C1 segment of cervical spinal cord (tissue), 14 donors: ENCODE measurements at places on chromosomes 3 and 15.

DNA sequence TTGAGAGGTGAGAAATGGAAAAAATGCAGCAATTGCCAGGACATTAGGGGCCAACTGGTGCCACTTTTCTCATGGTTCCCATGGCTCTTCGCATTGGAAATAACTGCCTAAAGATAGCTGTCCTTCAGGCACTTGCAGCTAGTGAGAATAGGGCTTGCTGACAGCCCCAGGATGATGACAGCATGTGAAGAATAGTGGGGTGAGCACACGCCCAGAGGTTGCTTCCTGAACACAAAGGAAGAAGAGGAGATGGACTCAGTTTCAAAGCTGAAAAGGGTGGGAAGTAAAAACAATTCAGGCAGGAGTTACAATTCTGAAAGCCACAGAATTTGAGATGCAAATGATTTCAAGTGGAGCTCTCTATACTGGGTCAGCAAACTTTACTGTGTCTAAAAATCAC is 45.6 kb downstream of the TNFAIP8L3 start:
- no peak for DNase-seq

DNA sequence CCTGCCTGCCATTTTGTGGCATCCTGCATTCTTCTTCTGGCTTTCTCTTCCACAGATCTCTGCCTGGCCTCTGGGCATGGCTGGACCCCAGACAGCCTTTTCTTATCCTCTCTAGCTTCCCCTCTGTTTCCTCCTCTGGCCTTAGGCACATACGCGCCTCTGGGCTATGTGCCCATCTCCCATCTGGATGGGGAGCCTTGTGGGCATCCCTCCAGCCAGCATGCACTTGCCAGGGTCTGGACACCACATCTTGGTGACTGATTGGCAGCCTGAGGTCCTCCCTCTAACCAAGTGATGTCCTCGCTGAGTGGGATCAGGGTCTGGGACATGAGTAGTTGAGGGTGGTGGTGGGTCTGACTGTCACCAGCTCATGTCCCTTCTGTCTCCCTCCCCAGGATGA is 12.8 kb downstream of the PLEKHO2 start:
- DNase-seq: no peak

GRCh38 chr3:46559091-46559704 is 6.9 kb downstream of the LRRC2 start:
- no peak for DNase-seq

DNA sequence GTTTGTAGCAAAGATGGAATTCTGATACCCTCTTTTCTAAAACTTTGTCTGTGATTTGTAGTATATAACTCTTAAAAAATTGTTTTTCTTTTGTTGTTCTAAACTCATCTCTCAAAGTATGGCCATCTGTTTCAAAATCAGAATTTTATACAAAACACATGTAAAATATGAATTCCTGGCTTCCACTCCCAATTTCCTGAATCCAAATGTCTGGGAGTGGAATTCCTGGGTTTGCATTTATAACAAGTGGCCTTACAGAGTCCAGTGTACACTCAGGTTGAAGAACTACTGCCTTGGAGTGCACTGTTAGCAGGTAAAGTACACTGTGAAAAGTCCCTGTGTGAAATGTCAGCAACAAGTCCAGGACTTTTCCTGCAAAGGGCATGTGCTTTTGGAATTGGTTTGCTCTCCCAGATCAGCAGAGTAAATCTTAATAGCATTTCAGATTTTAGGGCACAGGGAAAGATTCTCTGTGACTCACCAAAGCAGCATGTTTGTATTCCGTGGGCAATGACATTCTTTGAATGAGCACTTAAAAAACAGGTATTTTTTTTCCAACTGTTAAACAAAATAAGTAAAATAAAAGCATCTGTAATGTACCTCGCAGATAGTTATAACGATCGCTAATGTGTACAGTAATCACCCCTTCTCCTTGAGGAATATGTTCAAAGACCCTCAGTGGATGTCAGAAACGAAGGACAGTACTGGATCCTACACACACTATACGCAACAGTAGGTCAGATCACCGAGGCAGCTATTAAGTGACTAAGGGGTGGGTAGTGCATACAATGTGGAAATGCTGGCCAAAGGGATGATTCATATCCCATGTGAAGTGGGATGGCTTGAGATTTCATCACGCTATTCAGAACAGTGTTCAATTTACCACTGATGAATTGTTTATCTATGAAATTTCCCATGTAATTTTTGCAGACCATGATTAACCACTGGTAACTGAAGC is 2.0 kb upstream of the CLDN16 start:
- DNase-seq: no peak

DNA sequence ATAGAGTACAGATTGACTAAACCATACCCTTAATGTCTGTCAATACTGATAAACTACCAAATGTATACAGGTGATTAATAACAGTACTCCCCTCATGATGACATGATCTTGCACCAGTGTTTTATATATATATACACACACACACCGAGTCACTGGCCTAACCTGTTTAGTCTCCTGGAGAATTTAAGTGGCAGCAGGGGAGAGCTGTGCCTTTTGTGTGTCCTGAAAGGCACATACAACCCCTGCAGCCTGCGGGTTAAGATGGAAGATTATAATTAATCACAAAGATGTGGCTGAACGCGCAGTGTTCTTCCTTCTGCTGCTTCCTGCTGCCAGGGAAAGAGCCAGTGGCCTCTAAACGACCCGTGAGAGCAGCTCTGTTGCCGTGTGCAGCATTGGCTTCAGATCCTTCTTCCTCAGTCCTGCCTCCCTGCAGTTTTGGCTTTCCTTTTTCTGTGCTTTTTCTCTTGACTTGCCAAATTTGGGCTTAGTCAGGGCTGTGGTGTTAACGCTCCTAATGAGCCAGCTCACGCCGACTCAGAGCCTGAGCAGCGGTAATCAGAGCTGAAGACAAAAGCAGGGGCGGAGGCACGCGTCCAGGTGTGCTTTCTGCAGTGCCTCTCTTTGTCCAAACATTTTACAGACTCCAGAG is 42.5 kb upstream of the UBE3A start:
- DNase-seq: no peak

DNA sequence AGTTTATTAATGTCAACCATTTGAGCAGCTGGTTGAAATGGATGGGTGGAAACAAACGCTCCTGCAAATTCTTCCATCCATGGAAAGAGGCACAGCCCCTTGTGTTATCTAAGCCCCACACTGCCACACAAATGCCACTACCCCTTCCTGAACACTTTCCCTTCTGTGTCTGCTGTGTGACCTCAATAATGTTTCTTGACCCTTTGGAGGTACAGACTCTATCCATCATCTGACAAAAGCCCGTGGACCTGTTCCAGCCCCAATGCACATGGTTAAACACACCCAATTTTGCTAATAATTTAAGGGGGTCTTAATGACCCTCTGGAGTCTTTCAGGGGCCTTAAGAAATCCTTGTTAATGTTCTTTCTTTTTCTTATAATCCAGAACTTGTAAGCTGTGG is 482.2 kb upstream of the CFAP20DC start:
- no peak for DNase-seq

DNA sequence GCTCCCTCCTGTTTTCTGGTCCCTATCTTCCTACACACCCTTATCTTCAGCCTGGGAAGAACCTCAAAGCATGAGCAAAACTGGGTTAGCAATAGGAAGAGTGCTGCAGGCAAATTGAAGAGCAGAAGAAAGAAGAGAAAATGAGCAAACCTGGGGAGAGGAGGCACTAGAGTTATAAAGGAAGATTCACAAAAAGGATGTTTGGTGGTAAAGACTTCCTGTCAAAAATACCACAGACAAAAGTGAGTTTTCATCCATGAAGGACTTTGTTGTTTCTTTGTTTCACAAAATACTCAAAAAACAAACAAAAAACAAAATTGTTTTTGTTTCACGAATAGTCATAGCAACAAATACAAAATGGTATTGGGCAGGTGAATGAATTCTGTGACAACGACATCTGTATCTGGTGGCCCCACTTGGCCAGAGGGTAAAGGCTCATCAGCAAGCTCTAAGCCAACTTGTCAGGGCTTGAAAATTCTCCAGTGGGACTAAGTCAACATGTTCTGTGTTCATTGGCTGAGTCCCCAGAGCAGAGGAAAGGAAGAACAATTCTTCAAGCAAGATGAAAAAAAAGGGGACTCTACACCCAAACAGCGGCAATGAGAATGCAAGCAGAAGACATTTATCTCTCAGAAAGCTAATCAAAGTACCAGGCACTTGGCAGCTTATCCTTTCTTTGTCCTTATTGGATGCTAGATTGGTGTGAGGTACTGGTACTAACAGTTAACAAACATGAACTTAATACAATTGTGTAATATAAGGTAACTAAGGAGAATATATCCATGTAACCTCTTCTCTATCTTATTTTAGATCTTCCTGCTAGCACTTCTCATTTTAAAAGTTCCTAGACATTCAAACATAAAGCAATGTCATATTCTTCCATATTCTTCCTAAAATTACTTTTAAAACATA is 9.7 kb downstream of the ATP8B4 start:
- no peak for DNase-seq

DNA sequence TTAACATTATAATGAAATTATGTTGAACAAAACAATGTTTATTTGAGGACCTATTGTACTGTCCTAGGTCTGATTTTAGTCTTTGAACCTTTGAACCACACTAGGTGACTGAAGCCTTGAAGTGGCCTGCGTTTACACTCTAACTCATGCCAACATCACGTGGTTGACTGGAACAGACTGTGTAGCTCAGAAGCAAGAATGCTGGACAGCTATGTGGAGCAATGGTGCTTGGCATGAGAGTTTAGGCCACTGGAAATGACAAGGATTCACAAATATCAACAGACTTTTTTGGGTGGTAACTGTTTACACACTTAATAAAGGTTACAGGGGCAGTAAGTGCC is 391.5 kb downstream of the RAP2B start:
- no peak for DNase-seq

GRCh38 chr15:34437687-34438086 is at the start of gene GOLGA8A:
GOLGA8A (minus strand) TSS chr15:34437808; CDS start chr15:34389691, 48,117 bp downstream.
- peak; percentile 36 for DNase-seq

- DNase-seq: no peak
Measured at GRCh38 chr3:167895684-167896083, 160.2 kb downstream of the SERPINI1 start.

GRCh38 chr3:46535746-46536145 is 30.4 kb downstream of the LRRC2 start:
- no peak for DNase-seq

DNA sequence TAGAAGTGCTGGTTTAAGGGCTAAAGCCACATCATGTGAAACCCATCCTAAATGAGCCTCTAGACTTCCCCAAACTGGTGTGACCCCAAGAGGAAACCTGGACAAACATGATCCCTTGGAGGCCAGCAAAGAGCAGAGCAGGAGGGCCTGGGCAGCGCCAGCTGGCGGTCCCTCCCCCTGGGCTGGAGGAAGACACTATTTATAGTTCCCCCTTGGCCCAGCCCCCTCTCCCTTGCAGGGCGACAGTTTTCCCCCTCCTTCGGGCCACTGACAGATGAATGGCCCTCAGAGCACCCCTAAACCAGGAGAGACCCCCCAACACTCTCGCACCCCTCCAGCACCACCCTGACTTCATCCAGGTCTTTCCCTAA is 2.9 kb downstream of the UCN2 start:
- no peak for DNase-seq

DNA sequence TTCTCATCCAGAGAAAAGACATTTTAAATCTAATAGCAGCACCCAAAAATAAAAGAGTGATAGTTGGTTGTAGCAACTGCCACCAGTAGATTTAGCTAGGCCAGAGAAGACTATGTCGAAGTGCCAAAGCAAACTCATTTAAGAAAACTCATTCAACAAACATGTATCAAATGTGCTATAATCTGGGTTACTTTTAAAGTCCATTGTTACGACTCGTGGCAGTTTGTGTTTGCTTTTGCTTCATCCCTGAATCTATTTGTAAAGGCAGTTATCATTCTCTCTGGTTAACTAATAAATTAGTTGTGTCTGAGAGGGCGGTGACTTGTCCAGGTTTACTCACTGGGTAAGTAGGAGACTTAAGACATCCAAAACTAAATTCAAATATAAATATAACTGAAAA is 159.4 kb downstream of the ZIC4 start:
- no peak for DNase-seq

DNA sequence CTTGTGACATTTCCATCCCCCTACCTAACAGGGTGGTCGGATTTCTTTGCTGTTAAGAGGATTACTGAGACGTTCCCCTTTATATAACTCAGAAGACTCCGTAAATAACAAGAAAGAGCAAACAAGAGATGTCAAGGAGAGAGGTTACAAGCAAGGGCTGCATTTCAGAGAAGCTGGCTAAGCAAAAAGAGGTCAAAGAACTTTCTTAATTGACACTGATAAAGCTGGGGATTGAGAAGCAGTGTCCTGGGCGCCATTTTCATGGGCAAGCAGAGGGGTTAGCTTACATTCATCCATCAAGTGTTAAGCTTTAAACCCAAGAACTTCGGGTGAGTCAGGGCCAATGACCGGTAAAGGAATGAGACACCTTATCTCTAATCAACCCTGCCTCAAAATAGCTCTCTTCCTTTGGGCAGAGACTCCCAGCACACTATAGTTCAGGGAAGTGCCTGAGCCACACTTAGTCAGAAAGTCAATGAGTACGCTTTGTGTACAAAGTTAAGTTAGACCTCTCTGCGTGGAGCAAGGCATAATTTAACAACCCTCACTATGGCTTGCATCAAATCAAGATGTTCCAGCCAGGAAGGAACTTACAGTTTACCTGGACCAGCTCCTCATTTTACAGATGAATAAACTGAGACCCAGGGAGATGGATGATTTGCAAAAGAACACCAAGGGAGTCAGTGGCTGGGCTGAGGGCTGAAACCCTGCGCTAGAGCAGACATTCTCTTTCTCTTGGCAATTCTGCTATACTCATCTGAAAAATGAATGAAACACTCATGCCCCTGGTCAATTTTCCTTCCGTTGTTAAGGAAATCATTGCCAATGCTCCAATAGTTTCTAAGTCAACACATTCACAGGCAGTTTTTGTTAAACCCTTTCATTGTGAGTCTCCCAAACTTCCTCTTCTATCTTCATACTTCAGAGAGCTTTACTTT is 44.6 kb downstream of the CCNL1 start:
- no peak for DNase-seq
